Effector memory CD8-positive, alpha-beta T cell (primary cell): ENCODE measurements at places on chromosomes 6 and 20.

GRCh38 chr20:5751856-5752255 lies 1.7 kb downstream of the SHLD1 start:
- H3K27ac ChIP-seq = no peak overlapping the region
- H3K4me1 ChIP-seq = peaks cover 36% of the 10 kb centered on the region
- H3K36me3 ChIP-seq = peaks cover 11% of the 10 kb centered on the region
- DNase-seq = no peak
- H3K4me3 ChIP-seq = peak overlapping the region; percentile 82

GRCh38 chr6:47097092-47097945 lies 55.2 kb upstream of the ADGRF1 start:
- no peaks in the 10 kb centered on the region for H3K36me3 ChIP-seq
- H3K4me3 ChIP-seq = no peak overlapping the region
- no peak overlapping the region for H3K27ac ChIP-seq
- DNase-seq = no peak

- no peak overlapping the region for H3K4me3 ChIP-seq
- H3K36me3 ChIP-seq = no peaks in the 10 kb centered on the region
- no peaks in the 10 kb centered on the region for H3K4me1 ChIP-seq
Observed at GRCh38 chr20:24530131-24530680, 60.8 kb downstream of the SYNDIG1 start.

DNA sequence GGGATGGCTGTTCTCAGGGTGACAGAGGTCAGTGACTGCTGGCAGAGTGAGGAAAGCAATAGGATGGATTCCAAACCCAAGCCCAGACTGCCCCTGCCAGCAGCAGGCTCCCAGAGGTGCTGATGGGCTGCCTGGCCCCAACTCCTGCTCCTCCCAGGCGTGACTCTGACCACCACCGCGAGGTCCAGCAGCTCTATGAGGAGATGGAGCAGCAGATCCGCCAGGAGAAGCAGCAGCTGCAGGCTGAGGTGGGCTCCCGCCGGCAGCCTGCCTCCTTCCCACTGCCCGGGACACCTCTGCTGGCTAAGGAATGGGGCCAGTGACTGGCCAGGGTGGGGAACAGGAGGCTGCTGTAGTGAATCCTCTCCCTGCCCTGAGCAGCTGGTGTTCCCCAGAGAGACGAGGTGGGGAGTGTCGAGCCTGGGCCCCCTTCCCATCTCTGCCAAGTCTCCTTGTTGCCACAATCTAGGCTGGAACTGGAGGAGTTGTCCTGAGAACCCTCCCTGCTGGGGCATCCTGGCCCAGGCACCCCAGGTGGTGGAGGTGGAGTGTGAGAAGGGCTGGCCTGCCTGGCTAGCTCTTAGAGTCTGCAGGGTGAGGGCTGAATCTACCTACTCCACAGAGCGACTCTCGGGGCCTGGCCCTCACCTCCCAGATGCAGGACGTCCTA lies 20.4 kb downstream of the RAB44 start:
- peaks cover 5% of the 10 kb centered on the region for H3K4me1 ChIP-seq
- H3K4me3 ChIP-seq = no peak overlapping the region
- peaks cover 3% of the 10 kb centered on the region for H3K36me3 ChIP-seq
- no peaks in the 10 kb centered on the region for H3K27me3 ChIP-seq

GRCh38 chr6:71886184-71887005 lies at the start of gene RIMS1:
Gene RIMS1, plus strand, starts transcription at chr6:71886550. Its CDS starts 474 bp downstream, at chr6:71887024.
- no peak for DNase-seq
- peaks cover 2% of the 10 kb centered on the region for H3K4me1 ChIP-seq
- peaks cover 47% of the 10 kb centered on the region for H3K27me3 ChIP-seq
- no peak within 1 kb of the TSS for H3K27ac ChIP-seq

DNA sequence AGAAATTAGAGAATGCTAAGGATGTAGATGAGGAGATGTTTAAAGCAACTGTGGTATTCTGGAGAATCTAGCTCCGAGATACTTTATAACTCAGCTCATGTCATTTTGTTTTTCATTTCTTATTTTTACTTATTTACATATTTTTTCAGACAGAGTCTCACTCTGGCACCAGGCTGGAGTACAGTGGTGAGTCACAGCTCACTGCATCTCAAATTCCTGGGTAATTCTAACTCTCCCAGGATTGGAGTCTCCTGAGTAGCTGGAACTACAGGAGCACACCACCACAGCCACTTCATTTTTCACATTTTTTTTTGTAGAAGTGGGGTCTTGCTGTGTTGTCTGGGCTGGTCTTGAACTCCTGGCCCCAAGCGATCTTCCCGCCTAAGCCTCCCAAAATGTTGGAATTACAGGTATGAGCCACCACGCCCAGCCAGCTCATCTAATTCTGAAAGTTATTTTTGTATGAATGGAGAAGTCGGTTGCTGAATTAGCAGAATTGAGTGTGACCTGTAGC lies 94.3 kb upstream of the FAM8A1 start:
- H3K27me3 ChIP-seq = peaks cover 35% of the 10 kb centered on the region
- H3K36me3 ChIP-seq = no peaks in the 10 kb centered on the region
- DNase-seq = no peak
- H3K4me3 ChIP-seq = no peak overlapping the region
- H3K27ac ChIP-seq = no peak overlapping the region

DNA sequence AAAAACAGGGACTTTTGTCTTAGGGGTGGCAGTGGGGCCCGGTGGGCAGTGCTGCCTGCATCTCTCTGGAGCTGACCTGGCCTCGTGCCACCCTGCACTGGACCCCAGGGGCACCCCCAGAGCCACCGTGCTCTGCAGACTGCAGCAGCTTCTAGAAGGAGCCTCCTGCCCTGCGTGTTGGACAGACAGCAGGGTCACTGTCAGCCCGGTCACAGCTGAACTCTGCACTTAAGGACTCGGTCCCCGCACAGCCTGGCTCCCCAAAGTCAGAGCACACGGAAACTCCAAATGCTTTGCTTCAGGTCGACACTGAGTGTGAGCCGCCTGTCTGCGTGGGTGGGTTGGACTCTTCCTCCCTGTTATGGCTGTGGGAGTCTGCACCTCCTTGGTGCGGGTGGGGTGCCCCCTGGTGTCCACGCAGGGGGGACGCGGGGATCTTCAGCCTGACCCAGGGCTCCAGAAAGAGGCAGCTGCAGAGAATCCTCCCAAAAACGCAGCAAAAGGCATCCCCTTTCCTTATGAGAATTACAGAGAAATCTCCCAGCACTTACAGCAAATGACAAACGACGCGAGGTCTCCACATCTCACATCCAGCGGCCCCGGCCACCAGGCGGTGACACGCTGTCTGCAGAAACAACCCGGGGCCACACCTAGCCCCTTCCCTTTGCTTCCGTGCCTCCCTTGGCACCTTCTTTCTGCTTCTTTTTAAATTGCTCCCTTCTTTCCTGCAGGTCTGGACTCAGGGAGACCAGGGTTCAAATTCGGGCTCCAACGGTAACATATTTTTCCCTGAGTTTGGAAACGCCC lies 36.3 kb upstream of the DACT2 start:
- DNase-seq = no peak
- peaks cover 6% of the 10 kb centered on the region for H3K27me3 ChIP-seq
- H3K27ac ChIP-seq = no peak overlapping the region

DNA sequence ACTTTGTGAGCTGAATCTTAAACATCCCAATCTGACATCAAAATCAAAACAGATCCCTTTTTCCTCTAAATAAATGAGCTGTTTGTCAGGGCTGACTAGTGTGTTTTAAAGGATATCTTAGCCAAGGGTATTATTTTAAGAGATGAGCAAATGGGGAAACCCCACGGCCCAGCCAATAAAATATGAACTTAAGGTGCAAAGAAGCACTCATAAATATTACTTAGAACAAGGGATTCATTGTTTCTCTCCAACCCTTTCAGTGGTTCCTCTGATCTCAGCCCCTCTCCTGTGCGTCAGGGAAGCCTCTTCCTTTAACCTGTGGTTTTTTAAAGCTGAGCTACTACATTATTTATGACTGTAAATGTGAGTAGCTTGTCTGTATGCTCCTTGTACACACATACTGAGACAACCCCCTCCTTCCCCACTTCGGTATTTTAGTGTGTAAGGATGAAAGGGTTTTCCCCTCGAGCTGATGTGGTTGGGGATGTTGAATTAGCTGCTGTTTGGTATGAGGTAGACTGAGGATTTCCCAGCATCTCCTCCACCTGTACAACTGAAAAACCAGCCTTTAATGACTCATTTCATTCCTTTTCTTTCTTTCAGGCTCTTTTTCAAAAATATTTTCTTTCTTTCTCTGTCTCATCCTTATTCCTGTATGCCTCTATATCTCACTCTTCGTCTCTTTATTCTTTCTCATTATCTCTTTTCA lies 6.5 kb downstream of the BMP5 start:
- H3K27ac ChIP-seq = no peak overlapping the region
- H3K27me3 ChIP-seq = no peaks in the 10 kb centered on the region
- H3K4me3 ChIP-seq = no peak overlapping the region
- no peaks in the 10 kb centered on the region for H3K4me1 ChIP-seq
- H3K36me3 ChIP-seq = no peaks in the 10 kb centered on the region

DNA sequence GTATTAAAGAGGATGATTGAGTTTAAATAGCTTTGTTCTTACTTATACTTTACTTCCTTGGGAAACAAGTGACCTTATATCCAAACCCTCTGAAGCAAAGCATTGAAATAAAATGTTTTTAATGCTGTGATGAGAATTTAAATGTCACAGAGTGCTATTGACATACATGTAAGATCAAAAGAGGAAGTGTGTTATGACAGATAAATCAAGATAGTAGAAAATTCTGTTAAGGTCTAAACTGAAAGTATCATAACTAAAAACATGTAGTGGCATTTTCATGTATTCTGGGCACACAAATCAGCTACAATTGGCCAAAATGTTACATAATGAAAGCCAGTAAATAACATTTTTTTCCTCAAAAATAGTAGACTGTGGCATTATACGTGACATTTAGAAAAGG lies 318.0 kb downstream of the GRIK2 start:
- no peak overlapping the region for H3K4me3 ChIP-seq
- no peaks in the 10 kb centered on the region for H3K27me3 ChIP-seq
- H3K4me1 ChIP-seq = no peaks in the 10 kb centered on the region
- no peak for DNase-seq
- no peaks in the 10 kb centered on the region for H3K36me3 ChIP-seq
- no peak overlapping the region for H3K27ac ChIP-seq

DNA sequence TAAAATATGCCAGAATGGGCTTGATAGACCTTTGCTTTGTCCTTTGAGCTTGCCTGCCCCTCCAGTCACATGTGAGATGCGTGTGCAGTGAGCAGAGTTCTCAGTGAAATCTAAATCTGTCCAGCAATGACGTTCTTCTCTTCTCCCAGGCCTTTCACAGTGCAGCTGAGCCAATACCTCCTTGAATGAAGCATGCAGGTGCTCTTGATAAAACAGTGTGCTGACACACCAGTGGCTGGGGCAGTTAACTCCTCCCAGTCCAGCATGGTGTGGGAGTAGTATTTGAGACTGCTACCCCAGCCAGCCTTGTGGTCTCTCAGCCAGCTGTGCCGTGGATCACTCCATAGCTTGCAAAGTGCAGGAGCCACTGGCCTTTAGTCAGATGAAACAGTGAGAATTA lies 240.5 kb downstream of the FARS2 start:
- no peak overlapping the region for H3K4me3 ChIP-seq
- peaks cover 9% of the 10 kb centered on the region for H3K4me1 ChIP-seq
- no peak for DNase-seq
- H3K27ac ChIP-seq = no peak overlapping the region
- peaks cover 4% of the 10 kb centered on the region for H3K36me3 ChIP-seq
- no peaks in the 10 kb centered on the region for H3K27me3 ChIP-seq

DNA sequence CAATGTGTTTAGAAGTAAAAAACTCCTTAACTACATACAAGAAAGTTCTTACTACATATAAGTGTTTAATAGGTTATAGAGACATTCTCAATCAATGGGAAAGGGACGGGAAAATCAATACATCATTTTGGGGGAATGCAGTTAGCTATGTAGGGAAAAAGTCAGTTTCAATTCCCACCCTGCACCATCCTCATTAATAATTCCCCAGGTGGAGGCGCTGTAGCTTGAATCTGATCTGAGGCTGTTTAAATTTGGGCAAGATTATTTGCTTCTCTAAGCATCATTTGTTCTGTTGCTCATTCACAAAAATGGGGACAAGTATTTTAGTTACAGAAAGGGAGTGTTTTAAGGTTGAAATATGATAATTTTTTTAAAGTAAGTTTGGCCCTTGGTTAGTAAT lies 19.1 kb downstream of the OLIG3 start:
- DNase-seq = no peak
- peaks cover 48% of the 10 kb centered on the region for H3K27me3 ChIP-seq
- no peaks in the 10 kb centered on the region for H3K4me1 ChIP-seq
- H3K4me3 ChIP-seq = no peak overlapping the region
- H3K27ac ChIP-seq = no peak overlapping the region

- H3K4me1 ChIP-seq = no peaks in the 10 kb centered on the region
- H3K27me3 ChIP-seq = peaks cover 51% of the 10 kb centered on the region
- DNase-seq = no peak
- H3K27ac ChIP-seq = no peak overlapping the region
- H3K36me3 ChIP-seq = no peaks in the 10 kb centered on the region
Observed at GRCh38 chr6:128511506-128511905, 8.9 kb downstream of the PTPRK start.

DNA sequence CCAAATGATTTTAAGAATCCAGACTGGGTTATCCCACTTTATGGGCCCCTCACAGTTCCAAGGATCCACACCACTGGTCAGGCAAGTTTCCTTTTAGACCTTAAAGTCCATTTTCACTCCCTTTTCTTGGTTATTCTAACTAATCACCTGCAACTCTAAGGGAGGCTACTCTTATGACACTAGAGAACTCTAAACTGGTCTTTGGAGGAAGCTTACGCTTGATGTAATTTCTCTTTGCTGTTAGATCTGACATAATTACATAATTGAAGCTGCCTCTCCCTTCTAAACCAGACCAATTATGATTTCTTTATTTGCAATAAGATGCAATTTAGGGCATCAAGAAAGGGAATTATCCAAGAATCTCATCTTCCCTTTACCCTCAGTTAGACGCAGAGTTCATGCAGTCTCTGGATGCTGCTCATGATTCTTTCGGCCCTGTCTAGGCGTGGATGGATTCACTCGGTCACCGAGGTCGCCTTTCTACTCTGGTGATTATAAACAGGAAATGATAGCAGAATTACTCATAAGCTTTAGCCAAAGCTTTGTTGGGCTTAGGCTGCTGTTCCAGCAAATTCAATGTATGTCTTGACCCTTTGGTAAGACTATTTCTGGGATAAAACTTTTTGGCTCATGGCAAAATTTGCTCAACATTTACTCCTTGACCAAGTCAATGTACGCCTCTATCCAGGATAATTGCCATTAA lies 166.4 kb upstream of the PRND start:
- H3K36me3 ChIP-seq = no peaks in the 10 kb centered on the region
- no peaks in the 10 kb centered on the region for H3K4me1 ChIP-seq
